Mesothelial cell of epicardium (in vitro differentiated cells): ENCODE measurements at places on chromosomes 6 and 20.
A peak's percentile ranks its signal among the peaks of the same experiment; 100 is the strongest.

DNA sequence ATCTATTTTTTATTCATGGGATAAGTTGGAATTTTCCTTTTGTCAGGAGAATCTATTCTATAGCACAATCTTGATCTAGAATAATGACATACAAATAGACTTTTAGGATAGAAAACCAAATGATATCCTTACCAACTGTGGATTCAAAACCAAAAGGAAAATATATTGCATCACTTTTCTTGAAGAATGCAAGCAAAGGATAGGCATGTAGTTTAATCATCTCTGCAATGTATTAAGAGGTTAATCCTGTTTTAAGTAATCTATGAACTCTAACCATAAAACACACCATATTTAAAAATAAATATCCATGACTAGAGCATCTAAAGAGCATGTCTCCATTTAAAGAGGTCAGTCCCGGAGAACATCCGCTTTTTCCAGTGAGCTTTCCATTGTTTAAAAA lies 106.7 kb upstream of the CNKSR3 start:
- DNase-seq, result no peak

GRCh38 chr6:138507977-138508675 lies 8.8 kb upstream of the NHSL1 start:
- DNase-seq, result no peak

DNA sequence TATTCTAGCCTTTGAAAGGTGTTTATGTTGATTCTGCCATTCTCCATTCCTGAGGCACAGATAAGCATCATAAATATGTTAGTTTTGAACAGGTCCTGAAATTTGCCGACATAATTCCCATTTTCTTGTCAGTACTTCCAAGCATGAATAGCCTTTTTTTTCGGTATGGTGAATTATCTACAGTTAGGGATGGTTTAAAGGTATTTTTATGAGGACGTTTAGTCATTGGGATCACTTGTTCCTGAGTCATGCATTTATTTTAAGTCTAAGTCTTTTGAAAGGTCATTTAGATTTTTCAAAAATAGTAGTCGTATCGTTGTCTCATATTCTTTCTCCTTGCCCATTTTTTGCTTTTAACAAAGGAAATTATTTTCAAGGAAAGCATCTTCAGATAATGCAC lies 98.7 kb downstream of the PHACTR3 start:
- DNase-seq, result no peak

DNA sequence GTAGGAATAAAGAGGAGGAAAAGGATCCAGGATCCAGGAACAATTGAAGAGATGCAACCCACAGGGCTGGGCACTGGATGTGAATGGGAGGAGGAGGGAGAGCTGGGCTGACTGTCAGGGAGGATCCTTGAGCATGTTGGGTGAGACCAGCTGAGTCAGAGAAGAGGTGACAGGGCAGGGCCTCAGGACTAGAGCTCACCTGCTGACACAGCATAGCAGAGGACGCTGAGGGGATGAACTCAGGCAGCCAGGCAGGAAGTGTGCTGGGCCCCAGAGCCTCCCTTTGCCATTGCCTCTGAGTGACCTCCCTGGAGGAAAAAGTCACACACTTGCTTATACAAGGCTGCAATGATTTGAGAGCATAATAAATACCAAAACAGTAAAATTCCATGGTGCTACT lies 72.3 kb downstream of the ZNF133 start:
- DNase-seq, result no peak

GRCh38 chr6:157550114-157550989 lies 169.4 kb downstream of the ZDHHC14 start:
- DNase-seq, result no peak

- DNase-seq, result no peak
These were observed 37.1 kb upstream of the NCOA3 start for GRCh38 chr20:47464380-47465101.

GRCh38 chr20:40286975-40287531 lies 402.0 kb downstream of the MAFB start:
- DNase-seq, result peak; percentile 27

GRCh38 chr6:112366695-112367553 lies 19.8 kb downstream of the RFPL4B start:
- DNase-seq, result no peak

GRCh38 chr6:167930295-167930694 lies 67.2 kb upstream of the KIF25 start:
- DNase-seq, result no peak

DNA sequence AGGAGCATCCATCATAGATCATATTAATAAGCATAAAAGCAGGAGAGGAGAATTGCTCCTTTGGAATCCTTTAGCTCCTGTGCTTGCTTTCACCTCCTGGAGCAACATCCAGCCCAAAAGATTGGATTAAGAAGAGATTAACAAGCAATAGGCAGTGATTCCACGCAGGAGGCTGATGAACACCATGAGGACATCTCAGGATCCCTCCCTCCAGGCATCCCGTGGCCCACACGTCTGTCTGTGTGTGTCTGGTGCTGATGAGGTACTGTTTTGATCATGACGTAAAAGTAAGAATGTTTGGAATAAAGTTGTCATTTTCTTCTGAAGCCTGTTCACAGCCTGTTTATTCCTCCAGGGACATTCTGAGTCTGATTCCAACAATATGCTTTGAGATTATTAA lies 185.5 kb upstream of the MYLIP start:
- no peak for DNase-seq

- no peak for DNase-seq
These were observed 10.6 kb upstream of the SERINC3 start for GRCh38 chr20:44532259-44532980.

GRCh38 chr6:75776461-75776860 lies 27.4 kb downstream of the MYO6 start:
- DNase-seq, result no peak

DNA sequence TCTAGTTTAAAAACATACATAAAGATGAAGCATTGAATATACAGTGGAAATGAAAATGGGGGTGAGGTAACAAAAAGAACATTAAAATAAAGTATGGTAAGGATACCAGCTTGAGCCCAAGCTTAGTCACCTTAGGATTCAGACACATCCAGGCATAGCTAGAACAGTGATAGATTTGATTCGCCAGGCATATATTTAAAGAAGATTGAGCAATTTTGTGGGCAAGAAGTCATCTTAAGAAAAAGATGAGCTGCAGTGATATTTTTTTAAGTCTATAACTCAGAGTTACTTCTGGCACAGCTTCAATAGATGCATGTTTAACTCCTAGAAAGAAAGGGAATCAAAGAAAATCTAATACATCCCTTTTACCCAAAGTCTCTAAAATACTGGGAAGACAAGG lies 97.9 kb downstream of the BMP5 start:
- DNase-seq, result no peak
